Mesenchymal stem cell (in vitro differentiated cells and primary cell): ENCODE measurements at places on chromosomes 1 and 21.

- DNase-seq, result no peak
These were observed 69.3 kb downstream of the FOXD2 start for GRCh38 chr1:47507144-47507543.

DNA sequence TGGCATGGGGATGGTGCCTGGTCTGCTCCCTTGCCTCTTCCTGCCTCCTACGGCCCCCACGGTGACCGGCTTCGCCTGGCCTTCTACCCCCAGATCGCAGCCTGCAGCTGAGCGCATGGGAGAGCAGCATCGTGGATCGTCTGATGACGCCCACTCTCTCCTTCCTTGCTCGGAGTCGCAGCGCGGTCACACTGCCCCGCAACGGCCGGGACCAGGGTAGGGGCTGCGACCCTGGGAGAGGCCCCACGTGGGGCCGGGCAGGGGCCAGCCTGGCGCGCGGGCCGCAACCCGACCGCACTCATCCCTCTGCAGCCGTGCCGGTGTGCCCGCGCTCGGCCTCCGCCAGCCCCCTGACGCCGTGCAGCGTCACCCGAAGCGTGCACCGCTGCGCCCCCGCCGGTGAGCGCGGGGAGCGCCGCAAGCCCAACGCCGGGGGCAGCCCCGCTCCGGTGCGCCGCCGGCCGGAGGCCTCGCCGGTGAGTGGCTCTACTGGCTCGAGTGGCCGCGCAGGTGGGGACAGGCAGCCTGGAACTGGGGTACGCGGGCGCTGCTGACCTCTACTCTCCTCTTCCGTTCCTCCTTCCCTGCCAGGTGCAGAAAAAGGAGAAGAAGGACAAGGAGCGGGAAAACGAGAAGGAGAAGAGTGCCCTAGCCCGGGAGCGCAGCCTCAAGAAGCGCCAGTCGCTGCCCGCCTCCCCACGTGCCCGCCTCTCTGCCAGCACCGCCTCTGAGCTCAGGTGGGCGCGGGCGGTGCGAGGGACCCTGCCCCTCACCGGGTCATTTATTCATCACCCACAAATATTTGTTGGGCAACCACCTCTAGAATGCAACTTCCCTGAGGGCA lies 20.4 kb downstream of the MAP7D1 start:
- no peak for DNase-seq

GRCh38 chr1:167066333-167067122 lies 23.6 kb downstream of the GPA33 start:
- peak; percentile 65 for DNase-seq

DNA sequence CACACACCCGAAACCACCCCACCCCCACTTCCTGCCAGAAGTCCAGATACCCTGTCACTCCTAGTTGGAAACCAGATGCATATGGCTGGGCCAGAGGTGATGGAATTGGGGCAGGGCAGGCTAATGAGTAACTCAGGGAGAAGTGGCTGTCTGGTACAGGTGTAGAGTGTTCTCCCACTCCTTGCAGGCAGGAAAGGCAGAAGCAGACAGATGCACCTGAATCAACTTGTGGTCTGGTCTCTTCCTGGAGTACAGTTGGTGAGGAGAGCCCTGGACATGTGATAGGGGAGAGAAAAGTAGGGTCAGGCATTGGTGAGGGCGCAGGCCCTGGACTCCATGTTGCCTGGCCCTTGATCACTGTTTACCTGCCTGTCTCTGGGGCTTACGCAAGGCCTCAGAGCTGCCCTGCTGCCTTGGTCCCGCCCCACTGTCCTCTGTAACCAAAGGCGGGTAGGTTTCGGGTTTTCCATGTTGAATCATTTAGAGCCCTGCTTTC lies 2.5 kb downstream of the CGN start:
- no peak for DNase-seq

GRCh38 chr1:155651861-155652661 lies 36.5 kb downstream of the YY1AP1 start:
- DNase-seq, result no peak

- DNase-seq, result peak; percentile 17
These were observed 402.1 kb downstream of the SETD4 start for GRCh38 chr21:35658242-35658641.

DNA sequence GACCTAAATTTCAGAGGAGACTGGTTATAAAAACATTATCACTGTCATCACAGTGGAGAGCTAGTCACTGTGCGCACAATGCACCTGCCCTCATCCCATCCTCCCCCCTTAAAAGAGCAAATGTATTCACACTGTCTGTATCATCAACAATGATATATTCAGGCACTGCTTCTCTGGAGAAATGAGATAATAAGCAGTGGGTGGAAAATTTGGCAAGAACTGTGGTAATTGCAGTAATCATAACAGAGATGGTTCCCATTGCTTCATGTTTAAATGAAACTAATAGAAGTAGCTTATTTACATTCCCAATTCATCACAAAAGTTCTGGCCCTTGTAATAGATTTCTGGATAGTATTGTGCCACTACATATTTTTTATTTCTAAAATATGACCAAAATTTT lies 867.4 kb upstream of the ADGRL2 start:
- DNase-seq, result no peak
